ENCODE measurements at places on chromosomes 11 and 22. TPM values are rescaled to one million over a fixed set of nuclear protein-coding genes. Genes with fewer than 3 reads are reported as not detected.

- H3K27ac ChIP-seq = no peak overlapping the region
These were observed 7.3 kb upstream of the OR52W1 start for GRCh38 chr11:6191742-6192141.

Gene MPPED1
- total RNA-seq = not detected

- no peak overlapping the region for H3K4me3 ChIP-seq
- no peak overlapping the region for H3K27ac ChIP-seq
- no peaks in the 10 kb centered on the region for H3K36me3 ChIP-seq
- peaks cover 13% of the 10 kb centered on the region for H3K27me3 ChIP-seq
- H3K4me1 ChIP-seq = no peaks in the 10 kb centered on the region
These were observed 518.4 kb downstream of the SOX6 start for GRCh38 chr11:15837901-15838489.

Gene FAU
- 94.3 TPM for total RNA-seq

Gene IFITM10
- total RNA-seq = 18.1 TPM

DNA sequence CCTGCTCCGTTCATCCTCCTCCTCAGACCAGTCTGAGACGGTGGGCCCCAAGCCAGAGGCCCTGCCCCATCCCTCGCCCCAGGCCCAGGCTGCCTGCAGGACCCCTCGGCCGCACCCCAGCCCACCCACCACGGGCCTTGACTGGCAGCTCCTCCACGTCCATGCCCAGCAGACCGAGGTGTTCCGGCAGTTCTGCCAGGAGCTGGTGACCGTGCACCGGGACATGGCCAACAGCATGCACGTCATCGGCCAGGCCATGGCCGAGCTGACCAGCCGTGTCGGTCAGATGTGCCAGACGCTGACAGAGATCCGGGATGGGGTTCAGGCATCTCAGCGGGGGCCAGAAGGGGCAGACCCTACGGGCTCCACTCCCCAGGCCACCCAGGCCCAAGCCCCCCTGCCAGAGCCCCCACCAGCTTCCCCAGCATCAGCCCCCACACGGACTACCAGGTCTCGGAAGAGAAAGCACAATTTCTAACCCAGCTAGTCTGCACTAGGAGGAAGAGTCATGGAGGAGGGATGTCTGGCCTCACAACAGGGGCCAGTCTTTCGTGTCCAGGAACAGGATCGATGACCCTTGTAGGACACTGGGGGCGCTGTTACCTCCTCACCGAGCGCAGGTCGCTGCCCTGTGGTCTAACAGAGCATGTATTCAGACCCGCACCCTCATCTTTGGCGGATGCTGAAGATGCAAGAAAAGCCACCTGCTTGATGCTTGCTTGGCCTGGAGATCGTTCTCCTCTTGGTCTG is 66.3 kb downstream of the PRDM11 start:
- no peak for DNase-seq
- no peak overlapping the region for H3K27ac ChIP-seq
- H3K4me3 ChIP-seq = no peak overlapping the region
- H3K27me3 ChIP-seq = no peaks in the 10 kb centered on the region
- no peaks in the 10 kb centered on the region for H3K36me3 ChIP-seq
